Purkinje cell (primary cell): ENCODE measurements at places on chromosomes 11 and 22. TPM values are rescaled to one million over a fixed set of nuclear protein-coding genes. Genes with fewer than 3 reads are reported as not detected.

ST13 gene
- polyA plus RNA-seq = 90.2 and 99.5 TPM in 2 replicates

METTL15 gene
- 4.9 and 8.9 TPM in 2 replicates for polyA plus RNA-seq

OR8A1 gene
- not detected in 2 replicates for polyA plus RNA-seq

OR56A4 gene
- polyA plus RNA-seq = not detected in 2 replicates

RASSF10 gene
- 0.08 TPM in 1 of 2 replicates, not detected in the other for polyA plus RNA-seq

LMO1 gene
- 2.1 TPM in 1 of 2 replicates, not detected in the other for polyA plus RNA-seq
